Smooth muscle cell of trachea (primary cell): ENCODE measurements at places on chromosomes 16 and 17. TPM values are rescaled to one million over a fixed set of nuclear protein-coding genes. Genes with fewer than 3 reads are reported as not detected.

Gene SLC25A10
- total RNA-seq, result 6.6 and 19.3 TPM in 2 replicates

Gene TBC1D3E
- not detected in 2 replicates for total RNA-seq

Gene WFIKKN2
- total RNA-seq, result 0.15 and 0.17 TPM in 2 replicates

Gene ANKRD40CL
- total RNA-seq, result not detected in 2 replicates

Gene SLC13A2
- not detected in 2 replicates for total RNA-seq

Gene NME2
- 498 and 850 TPM in 2 replicates for total RNA-seq
